Panc1 (cell line): ENCODE measurements at places on chromosomes 3 and 15. TPM values are rescaled to one million over a fixed set of nuclear protein-coding genes. Genes with fewer than 3 reads are reported as not detected.

- no peak for DNase-seq
Measured at GRCh38 chr3:46553154-46553553, 12.9 kb downstream of the LRRC2 start.

DNA sequence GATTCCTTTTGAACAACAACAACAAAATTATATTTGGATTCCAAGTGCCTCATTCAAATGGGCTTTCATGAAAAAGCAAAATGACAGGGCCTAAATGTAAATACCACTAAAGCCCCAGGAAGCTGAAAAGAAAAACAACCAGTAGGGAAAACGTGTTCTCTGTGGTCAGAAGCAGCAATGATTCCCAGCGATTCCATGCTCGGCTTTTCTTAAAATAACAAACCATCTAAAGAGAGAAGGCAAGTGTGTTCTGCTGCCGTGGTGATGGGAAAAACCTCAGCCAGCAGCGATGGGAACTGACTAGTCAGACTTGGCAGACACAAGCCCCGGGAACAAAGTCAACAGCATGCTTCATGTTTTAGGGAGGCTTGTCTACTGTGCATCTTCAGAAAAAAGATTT is 153.6 kb downstream of the TNIK start:
- no peak for DNase-seq

GRCh38 chr3:142650001-142650693 is 54.0 kb downstream of the PLS1 start:
- no peak for DNase-seq

DNA sequence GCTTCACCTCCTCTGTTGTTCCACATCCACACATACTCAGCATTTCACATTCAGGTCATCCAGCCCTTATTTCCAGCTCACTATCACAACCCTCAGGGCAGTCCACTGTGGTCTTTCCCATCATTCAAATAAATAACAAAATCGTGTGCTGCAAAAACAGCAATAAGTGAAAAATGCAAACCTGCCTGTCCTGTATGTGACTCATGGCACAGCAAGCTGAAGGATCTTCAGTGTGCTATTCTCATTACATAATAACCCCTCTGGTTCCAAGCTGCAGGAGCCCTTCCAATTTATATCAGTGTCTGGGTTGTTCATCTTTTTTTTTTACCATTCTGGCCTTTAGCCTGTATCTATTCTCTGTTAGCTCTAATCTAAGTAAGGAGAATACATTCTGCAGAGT is 185.3 kb upstream of the UBE2E2 start:
- DNase-seq, result no peak

GRCh38 chr3:14460342-14461005 is 58.1 kb downstream of the SLC6A6 start:
- no peak for DNase-seq

CLDN16 gene
- total RNA-seq, result not detected

RETNLB gene
- total RNA-seq, result not detected

FYTTD1 gene
- total RNA-seq, result 77.8 TPM

GCHFR gene
- total RNA-seq, result 37.2 TPM
